ENCODE measurements at places on chromosomes 1 and 21.

GRCh38 chr1:174789399-174789798 lies 210.3 kb upstream of the CACYBP start:
- DNase-seq, result no peak

DNA sequence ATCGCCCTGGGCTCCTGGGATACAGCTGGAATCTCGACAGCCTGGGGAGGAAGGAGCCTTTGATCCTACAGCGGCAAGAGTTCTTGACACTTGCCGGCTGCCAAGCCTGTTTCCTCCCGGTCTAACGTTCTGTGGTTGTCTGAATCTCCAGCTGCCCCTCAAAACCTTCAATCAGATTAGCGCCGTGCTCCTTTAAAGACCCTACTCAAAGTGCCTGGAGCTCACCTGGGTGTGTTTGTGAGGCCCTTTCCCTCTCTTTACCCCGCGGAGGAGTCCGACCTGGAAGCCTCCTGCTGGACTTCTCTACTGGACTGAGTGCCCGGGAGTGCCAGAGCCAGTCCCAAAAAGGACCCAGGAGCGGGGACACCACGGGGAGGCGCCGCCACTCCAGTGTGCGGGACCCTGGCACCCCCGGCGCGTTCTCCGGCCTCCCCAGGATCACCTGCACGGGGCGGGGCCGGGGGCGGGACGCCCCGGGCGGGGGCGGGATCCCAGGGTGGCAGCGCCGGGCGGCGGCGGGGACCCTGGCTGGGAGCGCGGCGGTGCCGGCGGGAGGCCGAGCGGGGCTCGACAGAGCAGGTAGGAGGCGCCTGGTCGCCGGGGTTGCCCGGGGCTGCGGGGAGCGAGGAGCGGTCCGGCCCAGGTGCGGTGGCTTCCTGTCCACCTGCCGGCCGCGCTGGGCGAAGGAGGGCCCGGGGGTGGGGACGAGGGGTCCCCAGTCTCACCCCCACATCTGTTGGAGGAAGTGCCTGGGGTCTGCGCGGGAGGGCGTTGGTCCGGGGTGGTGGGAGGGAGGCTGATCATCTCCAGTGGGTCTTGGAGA lies at the start of gene NCMAP:
TSS of gene NCMAP (plus strand) at position 497 of the 823 bp plus-strand sequence. CDS start 39,344 bp downstream, outside the sequence.
- no peak for DNase-seq

GRCh38 chr1:97307151-97307550 lies 585.6 kb downstream of the PTBP2 start:
- no peak for DNase-seq

DNA sequence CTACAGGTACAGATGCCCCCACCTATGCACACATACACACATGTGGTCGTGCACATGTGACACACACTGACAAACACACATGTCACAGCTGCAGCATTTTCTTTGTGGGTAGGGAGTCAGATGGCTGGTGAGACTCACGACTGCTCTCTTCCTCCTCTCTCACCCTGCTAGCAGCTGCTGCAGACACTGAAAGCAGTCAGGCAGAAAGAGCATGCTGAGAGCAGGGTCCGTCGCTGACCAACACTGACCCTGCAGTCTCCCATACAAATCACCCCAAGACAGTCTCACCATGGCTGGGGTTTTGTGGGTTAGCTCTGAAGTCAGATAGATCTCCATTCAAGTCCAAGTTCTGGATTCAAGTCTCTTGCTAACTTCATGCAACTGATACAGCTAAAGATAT lies 188.3 kb downstream of the ASTN1 start:
- DNase-seq, result no peak

- DNase-seq, result no peak
Measured at GRCh38 chr1:186811892-186812291, 16.9 kb upstream of the PLA2G4A start.

DNA sequence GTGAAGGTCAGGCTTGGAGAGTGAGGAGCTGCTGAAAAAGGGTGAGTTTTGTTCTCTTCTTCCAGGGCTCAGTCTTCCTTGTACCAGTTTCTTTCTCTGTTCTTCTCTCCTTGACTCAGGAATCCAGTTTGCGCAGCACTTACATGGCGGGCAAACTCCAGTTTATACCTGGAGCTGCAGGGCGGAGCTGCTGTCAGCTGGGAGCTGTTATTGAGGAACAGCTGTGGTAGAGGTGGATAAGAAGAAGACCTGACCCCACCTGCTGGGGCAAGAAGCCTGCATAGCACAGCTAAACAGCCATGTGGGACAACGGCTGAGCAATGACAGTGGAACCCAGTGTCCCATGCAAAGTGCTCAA lies 46.2 kb downstream of the GALNT2 start:
- DNase-seq, result no peak

- peak; percentile 66 for DNase-seq
Measured at GRCh38 chr21:26849428-26850115, 4.4 kb upstream of the ADAMTS1 start.

DNA sequence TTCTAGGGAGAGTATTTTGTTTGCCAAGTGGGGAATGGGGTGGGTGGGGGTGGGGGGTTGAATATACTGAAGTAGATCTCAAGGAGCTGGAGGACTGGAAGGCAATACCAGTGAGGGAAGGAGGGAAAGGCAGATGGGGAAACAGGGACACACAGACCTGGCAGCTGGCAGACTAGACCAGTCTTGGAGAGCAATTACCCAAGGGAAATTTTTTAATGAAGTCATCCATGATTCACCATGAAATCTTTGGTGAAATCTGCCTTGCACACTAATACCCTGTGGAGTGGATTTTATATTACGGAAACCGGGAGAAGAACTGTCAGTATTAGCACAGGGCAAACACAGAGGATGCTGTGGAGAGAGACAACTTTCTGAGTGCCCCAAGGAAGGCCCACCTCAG lies 29.7 kb upstream of the MARK1 start:
- DNase-seq, result no peak

- DNase-seq, result no peak
Measured at GRCh38 chr1:202656057-202656456, 54.2 kb downstream of the SYT2 start.

DNA sequence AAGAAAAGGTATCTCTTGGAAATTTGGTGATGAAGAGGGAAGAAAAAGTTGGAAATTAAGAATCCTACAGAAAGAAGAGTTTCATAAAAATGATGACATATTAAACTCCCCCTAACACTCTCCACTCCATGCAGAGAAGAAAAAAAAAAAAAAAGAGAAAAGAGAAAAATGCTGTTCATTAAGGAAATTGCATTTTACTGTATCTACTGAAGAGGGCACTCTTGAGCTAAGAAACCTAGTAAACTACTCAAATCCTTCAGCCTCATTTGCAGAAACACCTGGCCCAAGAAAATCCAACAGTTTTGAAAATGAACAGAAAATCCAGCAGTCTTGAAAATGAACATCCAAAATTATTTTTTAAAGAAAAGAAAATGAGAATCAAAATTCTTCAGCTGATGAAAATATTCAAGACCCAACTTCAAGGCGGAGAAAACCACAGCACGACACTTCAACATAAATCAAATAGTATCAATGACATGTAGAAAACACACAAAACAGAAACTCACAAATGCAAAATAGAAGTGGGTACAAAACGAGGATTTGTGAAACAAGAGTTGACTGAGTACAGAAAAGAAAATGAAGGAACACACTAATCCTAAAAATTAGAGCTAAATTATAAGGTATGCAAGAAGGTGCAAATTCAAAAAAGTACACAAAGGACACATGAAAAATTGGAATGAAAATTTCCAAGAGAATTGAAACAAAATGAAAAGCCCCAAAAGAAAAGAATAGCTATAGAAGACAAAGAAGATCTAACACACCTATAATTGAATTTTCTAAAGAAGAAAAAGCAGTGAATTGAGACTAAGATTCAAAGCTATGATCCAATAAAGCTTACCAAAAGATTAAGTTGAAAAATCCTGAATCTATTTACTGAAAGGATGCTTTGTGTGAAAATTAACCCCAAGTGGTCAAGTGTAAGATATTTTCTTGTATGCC lies 73.2 kb upstream of the DNAJC6 start:
- no peak for DNase-seq

Measured in putamen (tissue), 1 donor.